ENCODE measurements at places on chromosomes 13 and 19. TPM values are rescaled to one million over a fixed set of nuclear protein-coding genes. Genes with fewer than 3 reads are reported as not detected.

Gene DCT
- 0.55 TPM for total RNA-seq

Gene C5AR1
- 18.7 TPM for total RNA-seq

Gene NEK5
- total RNA-seq: 0.29 TPM

Gene MCEMP1
- total RNA-seq: 0.14 TPM

Gene MRPL54
- 57.5 TPM for total RNA-seq

Gene TMEM221
- 0.37 TPM for total RNA-seq

Gene ARHGEF1
- 115 TPM for total RNA-seq

Gene CATSPERD
- not detected for total RNA-seq

Gene TMEM190
- total RNA-seq: not detected

Gene CASP14
- not detected for total RNA-seq

Gene COX7A1
- 55.7 TPM for total RNA-seq

Gene PTGIR
- total RNA-seq: 1.7 TPM

Gene MISP3
- 21.6 TPM for total RNA-seq

Gene ZNF729
- total RNA-seq: not detected

Gene GNA15
- total RNA-seq: 6.4 TPM

Gene KCTD15
- 28.0 TPM for total RNA-seq

Gene KLK6
- 1.5 TPM for total RNA-seq

Gene GPR180
- 4.9 TPM for total RNA-seq

Gene URAD
- total RNA-seq: not detected

Gene METTL21C
- 0.52 TPM for total RNA-seq

Gene WDFY2
- total RNA-seq: 8.7 TPM

Gene TNFSF9
- total RNA-seq: 1.2 TPM

Gene SIAH3
- 0.06 TPM for total RNA-seq

Gene LILRB3
- total RNA-seq: 3.1 TPM

Gene CABP5
- not detected for total RNA-seq

Measured in mucosa of gallbladder (tissue), 1 donor.